Thyroid gland (tissue), 4 donors: ENCODE measurements at places on chromosomes 16 and 17. TPM values are rescaled to one million over a fixed set of nuclear protein-coding genes. Genes with fewer than 3 reads are reported as not detected.

Gene TEX19
- total RNA-seq, result not detected

DNA sequence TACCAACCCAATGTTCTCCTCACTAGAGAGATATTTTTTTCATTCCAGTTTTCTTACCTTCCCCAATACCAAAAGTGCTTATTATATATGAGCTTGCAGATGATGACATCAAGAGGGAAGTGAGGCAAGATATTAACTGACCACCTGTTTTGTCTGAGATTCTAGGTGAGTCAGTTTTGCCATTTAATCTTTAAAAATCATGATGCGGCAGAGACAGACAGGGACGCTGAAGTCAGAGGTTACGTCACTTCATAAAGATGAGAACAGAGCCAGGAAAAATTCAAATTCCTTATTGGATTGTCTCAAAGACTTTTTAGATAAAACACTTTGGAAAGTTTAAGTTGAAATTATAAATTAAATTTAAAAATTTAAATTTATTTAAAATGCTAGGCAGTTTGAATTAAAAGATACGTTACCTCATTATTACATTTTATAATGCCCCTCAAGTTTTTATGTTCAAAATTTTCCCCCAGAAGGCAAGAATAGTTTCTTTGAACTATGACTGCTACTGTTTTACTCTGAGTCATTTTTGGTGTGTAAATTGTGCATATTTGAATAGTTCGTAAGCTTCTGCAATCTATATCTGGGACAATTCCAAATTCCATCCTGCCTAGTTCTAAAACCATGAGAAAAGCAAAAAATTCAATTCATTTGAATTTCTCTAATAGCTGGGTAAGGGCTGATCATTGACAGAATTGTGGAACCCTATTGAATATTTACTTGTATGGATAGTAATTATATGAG, 839.6 kb upstream of the GOT2 start:
- no peak for DNase-seq

DNA sequence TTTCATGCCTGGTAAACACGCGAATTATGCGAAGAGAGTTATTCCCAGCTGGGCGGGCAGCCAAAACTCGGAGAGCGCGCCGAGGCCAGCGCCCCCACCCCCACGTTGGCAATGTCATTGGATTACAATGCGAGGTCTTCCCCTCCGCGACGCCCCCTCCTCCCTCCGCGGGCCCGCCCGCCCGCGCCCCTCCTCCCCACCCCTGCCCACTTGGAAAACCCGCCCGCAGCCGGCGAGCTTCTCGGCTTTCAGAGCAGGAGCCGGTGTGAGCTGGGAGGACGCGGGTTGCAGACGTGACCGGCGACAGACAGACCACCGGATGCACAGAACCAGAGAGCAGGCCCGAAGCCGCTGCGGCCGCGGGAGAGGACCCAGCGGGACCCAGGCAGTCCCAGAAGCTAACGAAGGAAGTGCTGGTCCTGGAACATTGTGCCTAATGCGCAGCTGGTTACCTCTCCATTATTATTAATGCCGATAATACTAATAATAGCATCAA, 4.0 kb downstream of the NOG start:
- DNase-seq, result peak; percentile 27

Gene WNT3
- total RNA-seq, result 0.89 TPM

DNA sequence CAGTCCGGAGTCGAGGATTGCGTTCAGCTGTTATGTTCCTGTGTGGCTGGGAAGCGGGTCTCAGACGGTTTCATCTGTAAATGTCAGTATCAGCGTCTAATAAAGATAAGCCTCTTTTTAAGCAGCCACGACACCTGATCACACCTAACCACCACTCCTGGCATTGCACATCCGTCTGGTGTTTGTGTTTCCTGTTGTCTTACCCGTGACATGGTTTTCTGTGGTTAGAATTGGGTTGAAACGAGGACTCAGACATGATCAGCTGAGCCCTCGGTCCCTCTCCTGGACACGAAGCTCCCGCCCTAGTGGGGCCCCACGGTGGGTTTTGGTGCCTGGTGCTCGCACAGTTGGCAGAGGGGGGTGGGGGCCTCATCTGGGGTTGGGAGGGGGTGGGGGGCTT, 18.3 kb downstream of the CPNE7 start:
- DNase-seq, result no peak

DNA sequence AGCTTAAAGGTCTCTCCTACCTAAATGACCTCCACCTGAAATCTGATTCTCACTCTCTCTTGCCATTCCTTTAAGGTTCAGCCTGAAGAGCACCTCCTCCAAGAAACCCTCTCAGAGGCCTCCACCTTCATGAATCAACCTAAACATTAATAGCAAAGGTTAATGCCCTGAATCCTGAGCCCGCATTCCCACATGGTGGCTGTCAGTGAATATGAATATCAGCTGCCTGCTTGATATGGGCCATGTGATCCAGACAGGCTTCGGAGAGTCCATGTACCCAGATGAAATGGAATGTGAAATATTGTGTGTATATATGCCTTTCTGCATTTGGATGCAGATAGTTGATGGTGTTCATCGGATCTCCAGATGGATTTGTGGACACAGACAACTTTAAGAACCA, 317.5 kb downstream of the TOX3 start:
- DNase-seq, result no peak
